Neural crest cell (in vitro differentiated cells): ENCODE measurements at places on chromosomes 4 and X. TPM values are rescaled to one million over a fixed set of nuclear protein-coding genes. Genes with fewer than 3 reads are reported as not detected.

TMPRSS11A gene
- not detected in 2 replicates for total RNA-seq

RGN gene
- 0.27 and 0.70 TPM in 2 replicates for total RNA-seq

EGFL6 gene
- 0.11 TPM in 1 of 2 replicates, not detected in the other for total RNA-seq

- H3K27ac ChIP-seq = no peak overlapping the region
- H3K4me3 ChIP-seq = no peak overlapping the region
- H3K27me3 ChIP-seq = no peaks in the 10 kb centered on the region
Measured at GRCh38 chrX:100494646-100495370, 84.7 kb upstream of the PCDH19 start.

DNA sequence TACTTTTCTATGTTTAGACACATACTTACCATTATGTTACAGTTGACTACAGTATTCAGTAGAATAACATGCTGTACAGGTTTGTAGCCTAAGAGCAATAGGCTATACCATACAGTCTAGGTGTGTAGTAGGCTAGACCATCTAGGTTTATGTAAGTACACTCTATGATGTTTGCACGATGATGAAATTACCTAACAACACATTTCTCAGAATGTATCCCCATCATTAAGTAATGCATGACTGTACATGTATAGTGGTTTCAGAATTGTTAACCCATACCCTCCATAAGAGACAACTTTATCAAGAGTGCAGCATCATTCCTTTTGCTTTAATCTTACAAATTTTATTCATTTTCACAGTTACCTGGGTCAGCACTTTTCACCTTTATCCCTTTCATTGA is 126.8 kb downstream of the CLCN5 start:
- no peak overlapping the region for H3K4me3 ChIP-seq
- no peak for DNase-seq
- no peaks in the 10 kb centered on the region for H3K27me3 ChIP-seq
- peaks cover 5% of the 10 kb centered on the region for H3K36me3 ChIP-seq
- H3K27ac ChIP-seq = no peak overlapping the region

DNA sequence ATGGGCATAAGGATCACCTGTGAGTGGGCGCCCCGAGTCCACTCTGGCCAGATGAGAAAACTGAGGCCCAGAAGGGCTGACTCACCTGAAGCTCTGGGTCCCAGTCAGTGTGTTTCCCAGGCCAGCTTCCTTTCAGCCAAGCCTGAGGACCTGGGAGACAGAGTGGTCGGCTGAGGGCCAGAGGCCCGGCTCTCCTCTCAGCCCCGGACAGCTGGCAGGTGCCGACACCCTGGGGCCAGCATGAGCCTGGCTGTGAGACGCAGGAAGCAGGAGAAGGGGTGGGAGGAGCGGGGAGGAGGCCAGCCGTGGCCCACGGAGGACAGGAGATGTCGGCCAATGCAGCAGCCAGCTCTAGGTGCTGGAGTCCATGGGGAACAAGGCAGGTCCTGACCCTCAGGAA is 28.9 kb downstream of the ATP2B3 start:
- no peak for DNase-seq
- peaks cover 2% of the 10 kb centered on the region for H3K27me3 ChIP-seq
- no peak overlapping the region for H3K27ac ChIP-seq
- no peaks in the 10 kb centered on the region for H3K36me3 ChIP-seq
- H3K4me1 ChIP-seq = no peaks in the 10 kb centered on the region
- H3K4me3 ChIP-seq = no peak overlapping the region

DNA sequence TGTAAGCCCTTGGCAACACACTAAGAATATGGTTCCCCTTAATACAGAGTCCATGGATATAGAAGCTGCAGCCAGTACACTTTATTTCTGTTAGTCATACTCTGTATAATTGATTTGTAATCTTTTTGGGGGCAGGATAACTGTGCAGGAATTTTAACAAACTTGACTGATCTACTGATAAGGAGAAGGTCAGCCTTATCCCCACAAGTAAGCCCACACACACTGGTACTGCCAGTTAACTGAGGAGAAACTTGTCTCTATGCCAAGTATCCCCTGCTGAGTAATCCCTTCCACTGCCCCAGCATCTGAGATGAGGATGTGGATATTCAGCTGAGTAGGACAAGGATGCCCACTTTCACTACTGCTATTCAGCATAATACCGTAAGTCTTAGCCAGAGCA is 154.9 kb upstream of the CXXC4 start:
- no peak for DNase-seq
- H3K4me3 ChIP-seq = no peak overlapping the region
- H3K27me3 ChIP-seq = no peaks in the 10 kb centered on the region
- no peaks in the 10 kb centered on the region for H3K36me3 ChIP-seq
- no peaks in the 10 kb centered on the region for H3K4me1 ChIP-seq
- H3K27ac ChIP-seq = no peak overlapping the region
